Heart right ventricle (tissue), 16 donors: ENCODE measurements at places on chromosomes 4 and X.

- no peak for DNase-seq
Observed at GRCh38 chr4:48224606-48225005, 45.0 kb downstream of the TEC start.

DNA sequence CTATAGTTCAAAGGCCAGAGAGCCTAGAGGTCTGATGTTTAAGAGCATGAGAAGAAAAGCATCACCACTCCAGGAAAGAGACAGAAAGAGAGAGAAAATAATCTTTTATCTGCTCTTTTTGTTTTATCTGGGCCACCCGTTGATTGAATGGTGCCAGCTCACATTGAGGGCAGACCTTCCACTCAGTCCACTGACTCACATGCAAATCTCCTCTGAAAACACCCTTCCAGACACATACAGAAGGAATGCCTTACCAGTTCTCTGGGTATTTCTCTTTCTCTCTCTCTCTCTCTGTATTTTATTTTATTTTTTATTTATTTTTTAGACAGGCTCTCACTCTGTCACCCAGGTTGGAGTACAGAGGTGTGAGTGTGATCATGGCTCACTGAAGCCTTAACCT lies 252.5 kb downstream of the DTHD1 start:
- DNase-seq, result no peak

GRCh38 chr4:112517911-112518310 lies 1.9 kb upstream of the NEUROG2 start:
- no peak for DNase-seq

- no peak for DNase-seq
Observed at GRCh38 chrX:13888284-13888683, 71.4 kb upstream of the GPM6B start.

DNA sequence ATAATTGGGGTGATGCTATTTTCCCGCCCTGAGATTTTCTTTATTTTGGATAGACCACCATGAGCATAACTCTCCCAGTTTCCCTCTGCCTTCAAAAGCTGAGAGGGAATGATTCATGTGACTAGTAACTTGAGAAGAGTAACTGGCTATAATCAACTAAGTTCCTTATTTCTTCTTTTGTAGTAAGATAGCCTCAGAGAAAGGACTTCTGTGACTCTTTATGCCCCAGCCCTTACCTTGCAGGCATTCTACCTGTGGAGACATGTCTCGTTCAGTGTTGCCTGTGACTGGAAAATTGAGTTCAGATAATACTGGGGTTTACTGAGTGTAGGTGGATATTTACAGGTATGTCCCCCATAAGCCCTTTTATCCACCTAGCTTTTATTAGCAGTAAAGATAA lies 715.4 kb upstream of the HS3ST1 start:
- DNase-seq, result no peak

GRCh38 chrX:12367254-12367653 lies 229.0 kb downstream of the FRMPD4 start:
- DNase-seq, result no peak

DNA sequence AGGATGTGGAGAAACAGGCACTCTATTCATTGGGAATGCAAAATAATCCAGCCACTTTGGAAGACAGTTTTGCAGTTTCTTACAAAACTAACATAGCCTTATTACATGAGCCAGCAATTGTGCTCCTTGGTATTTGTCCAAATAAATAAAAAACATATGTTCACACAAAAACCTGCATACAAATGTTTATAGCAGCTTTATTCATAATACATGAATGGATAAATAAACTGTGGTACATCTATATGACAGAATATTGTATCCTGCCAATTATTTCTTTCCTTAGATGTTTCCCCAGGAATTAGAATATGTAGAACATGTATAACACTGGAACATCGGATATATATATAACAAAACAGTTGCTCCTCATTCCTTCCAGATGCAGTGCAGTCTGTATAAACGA lies 57.7 kb upstream of the VEGFC start:
- no peak for DNase-seq

- no peak for DNase-seq
Observed at GRCh38 chrX:48497871-48498270, 10.9 kb upstream of the PORCN start.

- no peak for DNase-seq
Observed at GRCh38 chr4:23337292-23337691, 552.6 kb downstream of the PPARGC1A start.

DNA sequence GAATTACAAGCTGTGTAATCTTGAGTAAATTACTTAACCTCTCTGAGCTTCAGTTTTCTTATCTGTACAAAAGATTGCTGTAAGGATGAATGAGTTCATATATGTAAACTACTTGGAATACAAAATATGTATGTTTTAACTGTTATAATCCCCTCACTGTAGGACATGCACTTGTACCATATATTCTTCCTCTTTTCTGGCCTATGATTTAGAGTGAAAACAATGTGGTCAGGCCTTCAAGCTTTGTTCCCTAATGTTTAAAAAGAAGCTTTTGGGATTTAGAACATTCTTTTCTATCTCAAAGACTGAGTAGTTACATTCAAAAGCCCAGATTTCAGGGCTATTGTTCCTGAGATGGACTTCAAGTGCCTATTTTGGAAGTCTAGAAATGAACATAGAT lies 26.7 kb upstream of the GPRIN3 start:
- DNase-seq, result no peak

DNA sequence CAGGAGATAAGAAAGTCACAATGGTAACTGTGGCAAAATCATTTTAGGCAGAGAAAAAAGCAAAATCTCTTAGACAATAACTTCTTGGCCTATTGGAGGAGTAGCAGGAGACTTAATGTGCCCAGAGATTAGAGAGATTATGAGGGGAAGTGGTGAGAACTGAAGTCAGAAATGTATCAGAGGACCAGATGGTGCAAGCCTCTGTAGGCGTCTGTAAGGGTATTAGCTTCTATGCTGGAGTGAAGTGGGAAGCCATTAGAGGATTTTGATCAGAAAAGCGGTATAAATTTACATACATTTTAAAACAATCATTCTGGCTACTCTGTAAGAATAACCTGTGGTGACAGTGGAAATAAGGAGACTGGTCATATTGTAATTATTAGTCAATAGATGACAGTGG lies 236.7 kb downstream of the FAT4 start:
- no peak for DNase-seq

DNA sequence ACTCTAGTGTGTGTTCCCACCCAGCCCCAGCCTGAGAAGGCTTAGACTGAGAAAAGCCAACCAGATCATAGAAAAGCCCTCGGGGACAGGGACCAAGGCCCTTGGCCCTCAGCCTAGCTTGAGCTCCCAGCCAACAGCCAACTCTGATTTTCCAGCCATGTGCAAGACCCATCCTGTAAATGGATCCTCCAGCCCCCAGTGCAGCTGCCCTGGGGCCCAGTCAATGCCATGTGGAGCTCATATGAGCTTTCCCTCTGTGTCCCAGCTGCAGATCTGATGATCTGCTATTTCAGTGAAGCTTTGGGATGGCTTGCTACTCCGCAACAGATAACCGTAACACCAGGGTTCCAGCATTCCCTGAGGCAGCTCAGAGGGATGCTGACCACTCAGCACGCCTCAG lies 40.5 kb upstream of the CDKN2AIP start:
- no peak for DNase-seq

GRCh38 chr4:109390115-109390768 lies 43.4 kb upstream of the SEC24B start:
- no peak for DNase-seq

DNA sequence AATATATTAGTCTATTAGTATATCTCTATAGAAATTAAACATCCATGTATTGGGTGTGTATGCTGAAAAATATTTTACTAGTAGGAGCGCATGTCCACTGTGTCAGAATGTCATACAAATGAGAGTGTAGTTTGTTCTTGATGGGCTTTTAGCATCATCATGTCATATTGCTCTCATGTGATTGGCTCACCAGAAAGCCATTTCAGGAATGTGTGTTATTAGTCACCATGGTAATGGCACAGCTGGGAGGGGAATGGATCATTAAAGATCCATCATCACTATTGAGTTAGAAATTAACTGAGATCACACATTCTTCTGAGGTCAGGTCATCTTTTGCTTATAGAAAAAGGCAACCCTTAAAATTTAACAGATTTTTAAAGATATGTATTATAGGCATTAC lies 77.3 kb downstream of the PHEX start:
- DNase-seq, result no peak

DNA sequence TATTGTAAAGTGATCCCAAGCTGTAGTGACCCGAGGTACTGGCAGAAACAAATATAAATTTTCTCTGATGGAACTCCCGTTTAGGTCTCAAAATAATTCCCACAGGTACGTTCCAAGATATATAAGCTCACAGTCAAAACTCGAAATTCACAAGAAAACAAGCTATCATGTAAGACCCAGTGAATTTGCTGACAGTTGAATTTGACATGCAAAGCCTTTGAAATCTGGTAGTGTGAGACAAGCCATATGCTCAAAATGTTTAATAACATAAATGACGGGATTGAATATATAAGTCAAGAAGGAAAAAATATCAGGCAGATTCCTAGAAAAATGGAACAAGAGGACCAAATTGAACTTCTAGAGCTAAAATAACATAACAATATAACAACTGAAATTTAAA lies 252.8 kb downstream of the TMA16 start:
- no peak for DNase-seq

GRCh38 chrX:128078545-128078944 lies 26.3 kb upstream of the ACTRT1 start:
- no peak for DNase-seq

- no peak for DNase-seq
Observed at GRCh38 chrX:103183912-103184311, 31.0 kb upstream of the BEX4 start.

GRCh38 chrX:46630141-46630540 lies 56.6 kb downstream of the CHST7 start:
- no peak for DNase-seq

DNA sequence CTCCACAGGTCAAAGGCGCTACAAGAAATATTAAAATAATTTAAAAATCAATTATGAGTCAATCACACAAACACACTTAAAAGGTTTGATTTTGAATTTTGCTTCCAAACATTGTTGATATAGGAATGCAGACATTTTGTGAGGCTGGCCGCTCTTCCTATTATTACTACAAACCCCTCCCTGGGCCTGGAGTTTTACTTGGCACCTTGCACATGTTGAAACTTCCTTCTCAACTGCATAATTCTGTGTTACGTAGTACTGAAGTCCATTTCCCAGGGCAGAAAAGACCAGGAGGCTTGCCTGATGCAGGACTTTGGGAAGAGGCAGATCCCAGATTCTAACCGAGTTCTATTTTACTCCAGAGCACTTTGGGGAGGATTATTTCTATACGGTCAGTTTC lies 71.5 kb downstream of the CYTL1 start:
- no peak for DNase-seq

DNA sequence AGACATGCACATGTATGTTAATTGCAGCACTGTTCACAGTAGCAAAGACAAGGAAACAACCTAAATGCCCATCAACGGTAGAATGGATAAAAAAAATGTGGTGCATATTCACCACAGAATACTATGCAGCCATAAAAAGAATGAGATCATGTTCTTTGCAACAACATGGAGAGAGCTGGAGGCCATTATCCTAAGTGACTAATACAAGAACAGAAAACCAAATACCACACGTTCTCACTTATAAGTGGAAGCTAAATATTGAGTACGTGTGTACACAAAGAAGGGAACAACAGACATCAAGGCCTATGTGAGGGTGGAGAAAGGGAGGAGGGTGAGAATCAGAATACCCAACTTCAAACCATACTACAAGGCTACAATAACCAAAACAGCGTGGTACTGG lies 17.4 kb upstream of the LNX1 start:
- no peak for DNase-seq

GRCh38 chr4:70945046-70945445 lies 42.9 kb downstream of the MOB1B start:
- DNase-seq, result no peak

GRCh38 chr4:187811591-187811990 lies 184.0 kb upstream of the ZFP42 start:
- DNase-seq, result no peak

GRCh38 chr4:169998981-169999380 lies 27.2 kb downstream of the MFAP3L start:
- no peak for DNase-seq

DNA sequence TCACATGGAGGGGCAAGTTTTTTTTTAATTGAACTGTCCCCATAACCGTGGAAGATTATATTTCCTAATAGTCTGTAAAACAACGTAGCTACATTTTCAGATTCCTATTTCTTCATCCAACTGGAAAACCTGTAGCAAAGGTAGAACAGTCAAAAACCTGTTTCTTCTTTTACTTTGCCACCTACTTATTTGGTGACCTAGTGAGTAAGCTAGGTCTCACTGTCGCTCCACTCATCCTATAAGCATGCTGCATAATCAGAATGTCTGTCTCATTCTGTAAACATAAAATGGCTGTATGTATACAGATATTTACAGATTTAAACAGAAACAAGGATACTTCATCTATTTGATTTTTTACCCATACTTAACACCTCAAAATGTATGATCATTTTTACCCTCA lies 20.4 kb downstream of the MAML3 start:
- DNase-seq, result no peak

DNA sequence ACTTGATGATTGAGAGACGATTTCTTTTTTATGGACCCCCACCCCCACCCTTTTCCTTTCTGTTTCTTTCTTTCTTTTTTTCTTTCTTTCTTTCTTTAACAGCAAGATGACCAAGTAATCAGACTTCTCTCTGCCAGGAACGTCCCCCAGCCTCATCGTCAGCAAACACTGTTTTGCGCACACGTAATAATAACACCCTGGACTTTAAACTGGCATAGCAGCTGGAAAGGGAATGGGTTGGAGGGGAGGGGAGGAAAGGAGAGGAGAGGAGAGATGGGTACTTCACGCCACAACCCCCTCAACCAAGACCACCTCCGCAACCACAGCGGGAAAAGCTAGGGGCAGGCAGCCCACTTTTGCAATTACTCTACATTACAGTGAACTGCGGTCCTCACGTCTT lies 1.1 kb downstream of the GABRA2 start:
- no peak for DNase-seq

- no peak for DNase-seq
Observed at GRCh38 chr4:102627831-102628523, 126.8 kb downstream of the NFKB1 start.

- no peak for DNase-seq
Observed at GRCh38 chr4:3666263-3666662, 99.9 kb upstream of the ADRA2C start.

- DNase-seq, result no peak
Observed at GRCh38 chr4:136526517-136526916, 1005.8 kb downstream of the PCDH18 start.

DNA sequence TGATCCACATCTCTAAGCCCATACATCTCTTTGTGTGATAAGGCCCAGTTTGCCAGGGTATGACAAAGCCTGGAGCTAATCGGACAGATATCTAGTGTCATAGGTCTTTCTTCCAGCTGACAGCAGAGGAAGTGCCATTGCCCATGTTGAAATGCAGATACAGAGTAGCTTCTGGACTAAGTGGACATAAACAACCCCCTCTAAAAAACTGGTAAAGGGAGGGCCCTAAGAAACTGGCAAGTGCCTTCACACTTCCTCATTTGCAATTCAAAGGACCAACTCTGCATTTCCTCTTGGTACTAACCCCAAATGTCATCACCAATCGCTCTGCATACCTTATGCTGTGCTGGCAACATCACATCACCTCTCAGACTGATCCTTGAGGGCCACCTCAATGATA lies 20.8 kb downstream of the ARHGEF6 start:
- DNase-seq, result no peak
